Esophagus muscularis mucosa (tissue), 4 donors: ENCODE measurements at places on chromosomes 4 and X. TPM values are rescaled to one million over a fixed set of nuclear protein-coding genes. Genes with fewer than 3 reads are reported as not detected.

Gene PRRG3
- 0.91 TPM for total RNA-seq

Gene FGF13
- total RNA-seq, result 10.4 TPM

GRCh38 chrX:78024349-78025059, 55.1 kb upstream of the PGAM4 start:
- H3K4me1 ChIP-seq, result no peaks in the 10 kb centered on the region
- no peaks in the 10 kb centered on the region for H3K36me3 ChIP-seq
- H3K4me3 ChIP-seq, result no peak overlapping the region
- no peak for DNase-seq

- no peaks in the 10 kb centered on the region for H3K4me1 ChIP-seq
- no peaks in the 10 kb centered on the region for H3K36me3 ChIP-seq
Measured at GRCh38 chr4:23438764-23439163, 451.1 kb downstream of the PPARGC1A start.

DNA sequence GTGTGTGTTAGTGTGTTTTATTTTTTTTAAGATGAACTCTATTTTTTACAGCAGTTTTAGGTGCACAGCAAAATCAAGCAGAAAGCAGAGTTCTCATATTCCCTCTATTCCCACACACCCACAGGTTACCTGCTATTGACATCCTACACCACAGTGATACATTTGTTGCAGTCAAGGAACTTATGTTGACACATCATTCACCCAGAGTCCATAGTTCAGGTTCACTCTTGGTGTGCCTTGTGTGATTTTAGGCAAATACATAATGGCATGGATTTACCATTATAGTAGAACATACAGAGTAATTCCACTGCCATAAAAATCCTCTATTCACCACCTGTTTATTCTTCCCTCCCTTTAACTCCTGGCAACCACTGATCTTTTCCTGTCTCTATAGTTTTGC, 28.7 kb downstream of the DIAPH2 start:
- H3K27ac ChIP-seq, result no peak overlapping the region
- H3K27me3 ChIP-seq, result no peaks in the 10 kb centered on the region
- peaks cover 26% of the 10 kb centered on the region for H3K4me1 ChIP-seq
- H3K36me3 ChIP-seq, result no peaks in the 10 kb centered on the region
- no peak overlapping the region for H3K4me3 ChIP-seq
